Stimulated activated CD4-positive, alpha-beta T cell treated with anti-CD3 and anti-CD28 coated beads, Interleukin-15, amount 100 ng/mL, for 48 hours (primary cell): ENCODE measurements at places on chromosomes 12 and 14.
A peak's percentile ranks its signal among the peaks of the same experiment; 100 is the strongest.

- no peak for DNase-seq
These were observed 117.2 kb downstream of the IPO8 start for GRCh38 chr12:30578426-30578825.

GRCh38 chr14:65170768-65171507 lies 68.6 kb upstream of the MAX start:
- DNase-seq: peak; percentile 33

- DNase-seq: no peak
These were observed 21.3 kb downstream of the SCAF11 start for GRCh38 chr12:45969084-45969483.

GRCh38 chr12:120592121-120593049 lies 11.2 kb upstream of the POP5 start:
- no peak for DNase-seq

DNA sequence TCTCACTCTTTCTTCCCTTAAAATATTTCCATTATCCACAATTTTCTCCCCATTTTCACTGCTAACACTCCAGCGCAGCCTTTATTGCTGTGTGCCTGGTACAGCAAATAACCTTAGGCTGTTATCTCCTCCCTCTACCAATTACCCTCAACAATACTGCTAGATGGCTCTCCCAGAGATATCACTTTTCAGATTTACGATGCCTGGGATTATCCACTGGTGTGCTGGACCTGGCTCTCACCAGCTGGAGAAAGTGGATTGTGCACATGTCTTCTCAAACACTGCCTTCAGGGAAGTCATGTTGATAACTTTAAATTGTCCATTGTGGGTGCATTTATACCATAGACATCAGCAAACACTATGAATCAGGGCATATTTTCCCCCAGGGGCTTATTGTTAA lies 101.9 kb upstream of the ADAMTS20 start:
- no peak for DNase-seq

DNA sequence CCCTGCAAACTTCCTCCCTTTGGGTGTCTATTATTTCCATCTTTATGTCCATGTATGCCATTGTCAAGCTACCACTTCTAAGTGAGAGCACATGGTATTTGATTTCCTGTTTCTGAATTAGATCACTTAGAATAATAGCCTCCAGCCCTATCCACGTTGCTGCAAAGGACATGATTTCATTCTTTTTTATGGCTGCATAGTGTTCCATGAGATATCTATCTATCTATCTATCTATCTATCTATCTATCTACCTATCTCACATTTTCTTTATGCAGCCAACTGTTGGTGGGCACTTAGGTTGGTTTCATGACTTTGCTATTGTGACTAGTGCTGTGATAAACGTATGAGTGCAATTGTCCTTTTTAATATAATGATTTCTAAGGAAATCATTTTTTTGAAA lies 11.2 kb upstream of the MRPL42 start:
- no peak for DNase-seq

DNA sequence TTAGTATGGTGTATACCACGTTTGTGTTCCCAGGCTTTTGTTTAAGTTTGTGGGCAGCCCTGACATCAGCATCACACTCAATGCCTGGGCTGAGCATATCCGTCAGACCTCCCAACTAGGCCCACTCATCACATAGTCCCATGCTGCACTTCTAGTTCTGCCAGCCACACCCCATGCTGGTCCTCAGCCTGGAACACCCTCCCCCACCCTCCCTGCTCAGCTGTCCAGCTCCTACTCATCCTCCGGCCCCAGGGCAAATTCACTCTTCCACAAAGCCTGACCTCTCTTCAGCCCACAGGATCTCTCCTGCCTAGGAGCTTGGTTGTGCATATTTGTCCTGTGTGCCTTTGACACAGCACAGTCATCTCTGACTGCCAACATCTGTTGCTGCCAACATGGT lies 3.9 kb upstream of the ENDOU start:
- no peak for DNase-seq

- no peak for DNase-seq
These were observed 3.0 kb downstream of the ERO1A start for GRCh38 chr14:52692248-52692962.

DNA sequence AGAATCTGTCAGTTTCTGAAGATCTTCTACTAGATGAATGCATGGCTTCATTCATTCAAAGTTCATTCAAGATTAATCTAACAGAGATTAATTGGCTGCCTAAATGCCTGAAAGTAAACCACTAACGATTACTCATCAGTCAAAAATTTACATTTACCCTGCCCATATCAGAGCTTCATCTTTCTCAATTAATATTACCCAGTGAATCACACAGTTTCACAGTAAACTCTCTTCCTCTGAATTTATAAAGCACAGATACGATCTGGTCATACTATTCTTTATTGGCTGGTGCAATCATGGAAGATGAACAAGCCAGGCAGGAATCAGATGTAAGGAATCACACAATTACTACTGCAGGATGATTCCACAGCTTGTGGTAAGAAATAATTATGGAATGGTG lies 377.7 kb downstream of the SLC16A7 start:
- no peak for DNase-seq

GRCh38 chr12:57832966-57833365 lies 13.6 kb downstream of the CTDSP2 start:
- no peak for DNase-seq

- DNase-seq: no peak
These were observed 132.6 kb upstream of the MAP1LC3B2 start for GRCh38 chr12:116426391-116427136.
